ENCODE measurements at places on chromosomes 3 and 15.

GRCh38 chr3:138912237-138912636 lies 34.7 kb downstream of the FOXL2 start:
- DNase-seq, result no peak

- DNase-seq, result no peak
Measured at GRCh38 chr3:55631766-55632331, 144.7 kb upstream of the WNT5A start.

DNA sequence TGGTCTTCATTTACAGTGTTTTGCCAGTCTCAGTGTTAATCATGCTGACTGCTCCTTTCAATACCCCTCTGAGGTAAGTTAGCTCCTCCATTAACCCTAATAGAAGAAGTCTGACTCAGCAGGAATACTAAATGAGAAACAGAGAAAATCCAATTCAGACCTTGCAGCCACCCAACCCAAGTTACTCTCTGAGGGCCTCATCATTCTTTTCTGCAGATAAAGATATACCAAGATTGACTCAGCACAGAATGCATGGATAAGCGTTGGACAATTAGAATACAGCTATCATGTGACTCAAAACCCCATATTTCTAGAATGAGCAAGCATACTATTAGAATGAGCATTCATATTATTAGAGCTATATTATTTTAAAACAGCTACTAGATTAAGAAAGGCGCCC lies 389.1 kb upstream of the SGO1 start:
- no peak for DNase-seq

DNA sequence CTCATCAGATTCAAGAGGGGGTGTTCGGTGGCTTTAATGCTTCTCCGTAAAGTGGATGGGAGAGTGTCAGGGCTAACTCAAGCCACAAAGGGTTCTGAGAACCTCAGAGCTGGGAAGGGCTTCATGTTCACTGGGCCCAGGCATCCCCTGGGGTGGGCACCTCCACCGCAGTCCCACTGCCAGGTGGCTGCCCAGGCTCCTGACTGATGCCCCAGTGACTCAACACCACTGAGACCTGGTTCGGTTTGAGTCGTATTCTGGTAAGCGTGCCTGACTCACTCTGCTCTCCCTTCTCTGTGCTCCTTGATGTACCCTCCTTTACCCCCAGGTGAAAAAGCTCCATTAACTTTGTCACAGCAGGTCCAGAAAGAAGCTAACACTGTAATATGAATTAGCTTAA lies 304.6 kb downstream of the RPLP1 start:
- no peak for DNase-seq

All from NCI-H1436 treated with DMSO at 0.1 percent for 48 hours (cell line).